Amygdala (tissue), 56 donors: ENCODE measurements at places on chromosomes 6 and 20.
A peak's percentile ranks its signal among the peaks of the same experiment; 100 is the strongest.

- DNase-seq = no peak
Measured at GRCh38 chr6:80211286-80211685, 104.8 kb downstream of the BCKDHB start.

- no peak for DNase-seq
Measured at GRCh38 chr6:148183776-148184175, 158.9 kb upstream of the SASH1 start.

DNA sequence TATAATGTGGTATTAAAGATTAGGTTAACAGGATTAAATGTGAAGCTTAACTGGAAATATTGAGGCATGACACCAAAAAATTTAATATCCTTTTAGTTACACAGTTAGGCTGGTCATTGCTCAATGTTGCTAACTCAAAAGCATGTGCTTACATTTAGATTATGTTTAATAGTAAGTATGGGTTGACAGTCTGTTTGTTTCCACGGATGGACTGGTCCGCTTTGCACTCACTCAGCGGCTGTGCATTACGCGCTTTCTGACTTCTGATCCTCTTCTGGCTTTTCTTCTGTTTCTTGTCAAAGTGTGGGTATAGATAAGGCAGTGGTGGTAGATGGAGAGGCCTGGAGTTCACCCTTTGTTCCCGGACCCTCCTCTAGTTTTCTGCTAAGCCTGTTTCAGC is 174.9 kb downstream of the RIMS1 start:
- no peak for DNase-seq

DNA sequence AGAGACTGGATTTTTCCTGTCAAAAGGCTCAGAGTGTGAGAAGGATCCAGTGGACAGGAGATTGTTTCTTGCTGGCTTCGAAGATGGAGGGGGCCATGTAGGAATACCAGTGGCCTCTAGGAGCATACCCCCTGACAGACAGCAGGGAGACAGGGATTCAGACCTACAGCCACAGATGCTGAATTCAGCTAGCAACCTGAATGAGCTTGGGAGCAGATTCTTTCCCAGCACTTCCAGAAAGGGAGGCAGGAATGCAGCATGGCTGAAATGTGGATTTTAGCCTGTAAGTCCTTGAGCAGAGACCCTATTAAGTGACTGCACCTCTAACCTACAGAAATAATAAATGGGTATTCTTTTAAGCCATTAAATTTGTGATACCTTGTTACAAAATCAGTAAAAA is 44.6 kb downstream of the STXBP5 start:
- no peak for DNase-seq

- no peak for DNase-seq
Measured at GRCh38 chr6:17476511-17476910, 83.1 kb downstream of the CAP2 start.

GRCh38 chr6:90008908-90009501 is 114.7 kb downstream of the GJA10 start:
- DNase-seq = no peak

- DNase-seq = peak; percentile 61
Measured at GRCh38 chr6:15400572-15401004, 154.7 kb downstream of the JARID2 start.

DNA sequence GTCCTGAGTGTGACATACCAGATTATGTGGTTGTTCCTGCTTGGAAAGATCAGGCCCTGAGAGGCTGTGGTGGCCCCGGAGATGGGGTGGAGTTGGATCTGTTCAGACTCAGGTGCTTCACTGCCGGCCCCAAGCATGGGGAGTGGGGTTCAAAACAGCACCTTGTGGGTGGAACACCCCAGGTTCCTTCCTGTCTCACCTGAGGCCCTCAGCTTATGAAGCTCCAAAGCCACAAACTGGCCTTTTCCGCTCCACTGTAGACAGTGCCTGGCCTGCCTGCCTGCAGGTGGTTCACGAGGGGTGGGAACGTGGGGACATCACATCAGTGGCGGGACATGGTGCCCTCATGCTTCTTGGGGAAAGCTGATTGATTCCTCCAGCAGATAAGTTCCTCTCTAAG is 146.4 kb downstream of the TAF4 start:
- no peak for DNase-seq

GRCh38 chr6:163661272-163661671 is 246.8 kb downstream of the QKI start:
- DNase-seq = no peak

- DNase-seq = no peak
Measured at GRCh38 chr20:20440886-20441658, 73.2 kb downstream of the INSM1 start.

DNA sequence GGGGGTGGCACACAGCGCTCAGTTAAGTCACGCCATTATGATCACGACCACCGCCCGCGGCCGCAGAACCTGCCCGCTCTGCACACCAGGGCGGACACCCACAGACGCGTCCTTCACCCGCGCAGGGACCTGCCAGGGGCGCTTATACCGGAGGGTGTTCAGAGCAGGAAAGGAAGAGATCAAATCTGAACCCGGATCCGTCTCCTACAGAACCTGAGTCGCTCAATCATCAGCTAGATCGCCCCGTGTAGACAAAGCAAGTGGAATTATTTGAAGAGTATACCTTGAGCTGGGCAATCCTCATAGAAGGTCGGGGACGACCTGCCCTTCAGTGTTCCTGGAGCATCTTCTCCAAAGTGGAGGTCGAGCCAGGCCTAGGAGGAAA is 14.4 kb upstream of the ZNF217 start:
- DNase-seq = no peak

GRCh38 chr6:26141378-26141904 is 54.2 kb downstream of the HFE start:
- DNase-seq = peak; percentile 86

DNA sequence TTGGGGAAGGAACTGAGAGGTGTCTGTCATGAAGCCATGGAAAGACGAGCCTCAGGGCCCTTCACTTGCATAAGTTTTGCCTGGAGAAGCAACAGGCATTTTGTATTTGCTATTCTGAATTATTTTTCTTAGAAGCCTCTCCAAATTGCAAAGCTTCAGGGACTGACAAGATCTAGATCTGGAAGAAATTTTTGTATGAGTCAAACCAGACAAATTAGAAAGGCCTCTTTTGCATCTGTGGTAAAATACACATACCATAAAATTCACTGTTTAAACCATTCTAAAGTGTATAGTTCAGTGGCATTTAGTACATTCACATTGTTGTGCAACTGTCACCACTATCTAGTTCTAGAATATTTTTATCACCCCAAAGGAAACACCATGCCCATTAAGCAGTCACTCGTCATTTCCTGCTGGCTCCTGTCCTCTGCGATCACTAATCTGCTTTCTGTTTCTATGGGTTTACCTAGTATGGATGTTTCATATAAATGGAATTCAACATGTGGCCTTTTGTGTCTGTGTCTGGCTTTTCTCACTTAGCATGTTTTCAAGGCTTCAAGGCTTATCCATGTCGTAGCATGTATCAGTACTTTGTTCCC is 269.1 kb downstream of the PHF3 start:
- DNase-seq = no peak

- DNase-seq = no peak
Measured at GRCh38 chr6:87628424-87628823, 38.5 kb downstream of the ORC3 start.

DNA sequence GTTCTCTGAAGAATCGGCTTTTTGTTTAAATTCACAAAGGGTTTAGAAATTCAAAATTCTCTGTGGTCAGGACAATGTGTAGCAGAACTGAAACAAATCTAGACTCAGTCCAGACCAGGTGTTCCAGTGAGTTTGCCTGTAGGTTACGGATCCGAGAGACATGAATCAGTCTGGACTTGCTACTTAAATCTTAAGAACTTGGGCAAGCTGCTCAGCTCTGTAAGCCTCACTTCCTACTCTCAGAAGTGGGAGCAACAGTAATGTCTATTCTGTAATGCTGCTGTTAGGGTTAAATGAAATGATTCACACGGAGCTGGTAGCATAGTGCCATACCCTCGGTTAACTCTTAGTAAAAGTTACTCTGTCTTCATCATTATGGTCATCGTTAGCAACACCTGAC is 37.7 kb downstream of the HECA start:
- DNase-seq = no peak

DNA sequence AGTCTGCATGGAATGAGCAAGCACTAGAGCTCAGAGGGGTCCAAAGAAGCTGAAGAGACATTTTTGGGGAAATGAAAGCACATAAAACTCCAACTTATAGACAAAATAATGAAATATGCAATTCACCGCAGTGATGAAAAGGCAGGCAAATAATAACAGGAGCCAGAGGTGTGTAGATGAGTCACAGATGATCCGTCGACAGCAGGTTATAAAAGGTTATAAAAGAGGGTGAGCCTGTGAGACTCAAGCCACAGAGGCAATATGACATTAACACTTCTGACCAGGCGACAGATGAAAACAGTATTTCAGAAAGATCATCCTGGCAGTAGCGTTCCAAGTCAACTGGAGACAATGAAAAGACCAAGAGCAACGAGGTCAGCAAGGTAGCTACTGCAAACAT is 35.8 kb upstream of the ANKRD60 start:
- DNase-seq = no peak

- DNase-seq = no peak
Measured at GRCh38 chr20:58424218-58424969, 35.4 kb downstream of the VAPB start.

- no peak for DNase-seq
Measured at GRCh38 chr6:51015394-51015793, 196.7 kb downstream of the TFAP2B start.

- DNase-seq = no peak
Measured at GRCh38 chr6:148514091-148514845, 171.6 kb downstream of the SASH1 start.

DNA sequence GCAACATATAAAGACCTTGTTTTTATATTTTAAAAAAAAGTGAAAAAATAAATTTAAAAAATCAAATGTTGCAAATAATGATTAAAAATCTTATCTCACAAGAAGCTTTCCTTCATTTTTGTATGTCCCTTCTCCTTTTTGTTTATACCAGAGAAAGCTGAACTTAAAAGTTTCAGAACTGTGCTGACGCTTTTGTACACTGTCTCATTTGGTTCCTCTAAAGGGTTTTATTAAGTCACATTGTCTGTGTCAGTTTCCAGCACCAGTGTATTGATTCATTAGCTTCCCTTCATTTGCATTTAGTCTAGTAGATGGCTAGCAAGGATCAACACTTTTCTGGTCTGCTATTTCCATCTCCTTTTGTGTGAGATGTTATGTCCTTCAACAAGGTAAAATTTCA is 6.7 kb downstream of the PCED1A start:
- no peak for DNase-seq

DNA sequence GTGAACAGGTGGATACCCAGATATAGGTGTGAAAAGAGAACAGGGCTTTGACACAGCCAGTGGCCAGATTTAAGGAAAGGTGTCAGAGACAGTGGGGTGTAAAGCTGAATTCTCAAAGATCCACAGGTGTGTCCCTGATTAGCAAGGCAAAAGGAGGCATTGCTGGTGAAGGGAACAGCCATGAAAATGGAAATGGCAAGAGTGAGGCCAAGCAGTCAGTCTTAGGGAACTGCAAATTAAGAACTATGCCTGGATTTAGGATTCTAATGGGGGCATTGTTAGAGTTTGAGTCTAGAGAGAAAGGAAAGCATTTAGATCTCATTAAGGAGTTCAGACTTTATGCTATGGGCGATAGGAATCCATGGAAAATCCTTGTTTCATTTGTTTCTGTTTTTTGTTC is 789.2 kb downstream of the MAFB start:
- no peak for DNase-seq

DNA sequence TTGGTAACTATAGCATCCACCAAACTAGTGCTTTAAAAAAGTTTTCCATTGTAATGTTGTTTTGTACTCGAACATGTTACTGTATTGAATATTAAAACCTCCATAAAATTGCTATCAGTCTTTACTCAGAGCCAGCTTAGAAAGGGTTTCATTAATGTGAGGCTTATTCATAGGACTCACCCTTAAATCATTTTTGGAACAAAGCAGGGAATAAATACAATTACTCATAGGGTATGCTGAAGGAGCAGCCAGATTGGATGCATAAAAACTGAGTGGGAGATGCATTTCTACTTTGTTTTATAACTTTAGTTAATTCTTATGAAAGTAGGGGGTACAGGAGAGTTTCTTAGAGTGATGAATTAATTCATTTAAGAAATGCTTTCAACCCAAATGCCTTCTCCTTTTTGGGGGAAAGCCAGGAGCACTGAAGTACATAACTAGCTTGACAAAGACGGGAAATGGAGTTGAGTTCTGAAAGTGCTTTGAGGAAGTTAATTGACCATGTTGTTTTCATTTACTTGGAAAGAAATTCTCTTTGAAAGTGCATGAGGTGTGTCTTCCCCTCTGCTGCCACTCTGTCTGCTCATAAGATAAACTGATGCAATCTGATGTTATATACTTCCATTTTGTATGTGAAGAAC is 90.3 kb downstream of the RNF144B start:
- DNase-seq = no peak

DNA sequence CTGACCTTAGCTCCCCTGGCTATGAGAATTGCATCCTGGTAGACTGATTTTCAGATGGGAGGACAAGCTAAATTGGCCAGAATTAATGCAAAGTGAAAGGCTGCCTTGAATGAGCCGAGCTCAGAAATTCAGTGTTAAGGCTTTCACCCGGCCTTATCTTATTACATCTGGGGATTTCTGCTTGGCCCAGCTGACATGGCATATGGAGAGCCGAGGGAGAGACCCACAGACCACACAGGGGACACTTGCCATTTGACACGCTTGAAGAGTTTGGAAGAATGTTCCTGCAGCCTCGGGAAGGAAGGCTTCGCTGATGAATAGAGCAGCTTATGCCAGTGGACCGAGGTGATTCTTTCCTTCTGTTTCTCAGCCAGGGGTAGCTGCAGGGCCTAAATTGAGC is 9.0 kb downstream of the MOCS3 start:
- no peak for DNase-seq

- no peak for DNase-seq
Measured at GRCh38 chr6:99333068-99333467, 16.4 kb downstream of the FAXC start.

DNA sequence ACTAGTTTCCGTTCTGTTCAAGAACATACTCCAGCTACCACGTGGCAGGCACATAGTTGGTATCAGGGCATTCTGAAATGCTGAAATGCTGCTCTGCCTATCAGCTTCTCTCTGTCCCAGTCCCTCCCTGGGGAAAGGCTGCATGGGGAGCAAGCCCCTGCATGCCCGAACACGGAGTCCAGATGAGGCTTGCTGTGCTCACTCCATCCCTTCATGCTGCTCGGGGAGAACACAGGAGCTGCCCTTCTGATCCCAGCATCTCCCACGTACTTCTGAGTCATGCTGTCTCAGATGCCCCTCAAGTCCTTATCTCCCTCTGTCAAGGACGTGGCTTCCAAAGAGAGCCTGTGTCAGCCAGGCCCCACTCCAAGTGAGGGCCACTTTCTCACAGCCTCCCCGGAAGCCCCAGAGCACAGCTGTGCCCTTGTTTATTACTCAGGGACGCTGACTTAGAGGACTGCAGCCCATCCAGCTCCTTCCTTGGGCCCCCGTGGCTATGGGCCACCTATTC is 29.4 kb downstream of the THBS2 start:
- no peak for DNase-seq
